CD4-positive, alpha-beta T cell (primary cell): ENCODE measurements at places on chromosomes 16 and 17. TPM values are rescaled to one million over a fixed set of nuclear protein-coding genes. Genes with fewer than 3 reads are reported as not detected.
A peak's percentile ranks its signal among the peaks of the same experiment; 100 is the strongest.

DNA sequence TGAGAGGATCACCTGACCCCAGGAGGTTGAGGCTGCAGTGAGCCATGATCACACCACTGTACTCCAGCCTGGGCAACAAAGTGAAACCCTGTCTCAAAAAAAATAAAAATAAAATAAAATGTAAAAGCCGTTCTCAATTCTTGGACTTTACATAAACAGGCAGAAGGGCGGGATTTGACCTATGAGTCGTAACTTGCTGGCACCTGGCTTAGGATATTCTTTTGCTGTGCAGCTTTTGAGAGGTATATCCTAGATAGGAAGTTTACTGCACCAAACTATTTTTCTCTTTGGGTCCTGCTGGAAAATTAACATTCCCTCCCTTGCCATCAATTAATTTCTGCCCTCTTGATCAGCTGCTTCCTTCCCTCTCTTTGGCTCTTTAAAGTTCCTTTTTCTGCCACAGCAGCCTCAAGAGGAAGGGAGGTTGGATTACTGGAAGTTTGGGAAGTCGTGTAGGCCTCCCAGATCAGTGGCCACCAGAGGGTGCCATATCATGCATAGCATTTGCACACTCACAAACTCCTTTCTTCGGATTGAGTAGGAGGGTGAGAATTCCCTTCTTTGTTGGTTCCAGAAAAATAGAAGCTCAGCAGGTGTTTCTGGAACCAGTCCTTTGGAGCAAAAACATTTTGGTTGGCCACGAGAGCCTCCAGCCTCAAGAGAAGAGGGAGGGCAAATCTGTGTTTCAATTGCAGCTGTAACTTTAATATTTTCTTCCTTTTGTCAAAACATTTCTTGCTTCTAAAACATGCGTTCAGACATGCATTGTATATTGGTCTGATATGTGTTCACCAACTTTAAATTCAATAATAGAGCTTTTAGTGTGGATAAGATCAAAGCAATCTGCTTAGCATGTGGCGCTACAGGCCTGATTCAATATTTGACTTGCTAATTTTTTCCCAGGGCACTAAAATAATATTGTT lies 147.3 kb downstream of the CCDC182 start:
- DNase-seq: peak; percentile 10

DNA sequence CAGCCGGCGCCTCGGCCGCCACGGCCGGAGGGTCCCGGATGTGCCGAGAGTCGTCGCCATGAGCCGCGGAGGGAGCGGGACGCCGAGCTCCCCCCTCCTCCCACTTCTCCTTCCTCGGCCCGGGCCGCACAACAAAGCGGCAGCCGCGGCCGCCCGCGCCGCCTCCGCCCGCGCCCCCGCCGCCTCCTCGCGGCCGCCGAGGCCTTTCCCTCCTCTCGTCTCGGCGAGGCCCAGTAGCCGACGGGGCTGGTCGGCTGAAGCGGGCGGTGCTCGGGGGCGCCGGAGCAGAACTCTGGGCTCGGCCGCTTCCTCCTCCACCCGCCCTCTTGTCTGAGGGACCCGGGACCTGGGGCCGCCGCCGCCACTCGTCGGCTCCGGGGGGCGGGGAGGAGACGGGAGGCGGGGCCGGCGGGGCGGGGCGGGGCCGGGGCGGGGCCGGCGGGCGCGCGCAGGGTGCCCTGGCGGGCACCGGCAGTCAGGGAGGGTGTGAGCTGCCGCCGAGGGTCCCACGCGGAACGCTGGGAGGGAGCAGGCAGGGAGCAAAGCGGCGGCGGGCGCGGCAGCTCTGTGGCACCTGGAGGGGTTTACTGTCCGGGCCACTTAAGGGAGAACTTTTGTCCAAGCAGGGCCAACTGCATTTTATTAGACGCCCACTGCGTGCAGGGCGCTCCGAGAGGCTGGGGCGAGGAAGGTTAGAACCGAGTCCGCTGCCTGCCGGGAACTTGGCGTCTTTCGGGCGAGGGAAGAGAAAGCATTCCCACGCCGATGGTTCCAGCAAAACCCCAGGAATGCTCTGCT lies at the start of gene SMURF2:
TSS of gene SMURF2 (minus strand) at position 332 of the 798 bp plus-strand sequence. CDS start 427 bp downstream, outside the sequence.
- DNase-seq: peak; percentile 75

DNA sequence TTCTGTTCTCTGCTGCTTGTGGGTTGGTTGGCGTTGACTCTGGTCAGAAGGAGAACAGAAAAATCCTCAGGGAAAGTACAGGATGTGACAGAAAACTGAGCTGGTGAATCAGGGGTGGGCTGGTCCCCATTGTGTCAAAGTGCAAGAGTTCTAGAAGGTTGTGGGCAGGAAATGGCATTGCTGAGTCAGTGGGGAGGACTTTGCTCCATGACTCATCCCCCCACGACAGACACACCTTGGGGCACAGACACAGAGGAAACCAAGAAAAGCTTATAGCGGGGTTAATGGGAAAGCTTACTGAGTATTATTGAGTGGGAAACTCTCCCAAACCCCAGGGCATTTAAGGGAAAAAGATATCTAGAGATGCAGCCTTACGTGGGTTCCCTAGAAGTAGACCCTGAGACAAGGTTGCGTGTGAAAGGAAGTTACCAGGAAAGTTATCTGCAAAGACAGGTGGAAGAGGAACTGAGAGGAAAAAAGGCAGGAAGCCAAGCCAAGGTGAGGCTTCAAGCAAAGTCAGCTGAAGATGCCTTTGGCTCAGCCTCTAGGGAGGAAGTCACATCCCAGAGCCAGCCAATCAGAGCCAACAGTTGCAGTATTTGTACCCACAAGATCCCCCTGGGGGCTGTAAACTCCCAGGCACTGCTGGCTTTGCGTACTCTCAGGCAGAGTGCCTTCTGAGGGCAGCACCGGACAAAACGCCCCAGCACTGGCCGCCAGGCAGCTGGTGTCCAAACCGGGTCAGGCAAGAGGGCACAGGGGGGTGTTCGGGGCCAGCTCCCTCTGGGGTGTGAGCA lies 86.4 kb downstream of the FOXL1 start:
- DNase-seq: peak; percentile 14

The KRT34 gene
- not detected for total RNA-seq

DNA sequence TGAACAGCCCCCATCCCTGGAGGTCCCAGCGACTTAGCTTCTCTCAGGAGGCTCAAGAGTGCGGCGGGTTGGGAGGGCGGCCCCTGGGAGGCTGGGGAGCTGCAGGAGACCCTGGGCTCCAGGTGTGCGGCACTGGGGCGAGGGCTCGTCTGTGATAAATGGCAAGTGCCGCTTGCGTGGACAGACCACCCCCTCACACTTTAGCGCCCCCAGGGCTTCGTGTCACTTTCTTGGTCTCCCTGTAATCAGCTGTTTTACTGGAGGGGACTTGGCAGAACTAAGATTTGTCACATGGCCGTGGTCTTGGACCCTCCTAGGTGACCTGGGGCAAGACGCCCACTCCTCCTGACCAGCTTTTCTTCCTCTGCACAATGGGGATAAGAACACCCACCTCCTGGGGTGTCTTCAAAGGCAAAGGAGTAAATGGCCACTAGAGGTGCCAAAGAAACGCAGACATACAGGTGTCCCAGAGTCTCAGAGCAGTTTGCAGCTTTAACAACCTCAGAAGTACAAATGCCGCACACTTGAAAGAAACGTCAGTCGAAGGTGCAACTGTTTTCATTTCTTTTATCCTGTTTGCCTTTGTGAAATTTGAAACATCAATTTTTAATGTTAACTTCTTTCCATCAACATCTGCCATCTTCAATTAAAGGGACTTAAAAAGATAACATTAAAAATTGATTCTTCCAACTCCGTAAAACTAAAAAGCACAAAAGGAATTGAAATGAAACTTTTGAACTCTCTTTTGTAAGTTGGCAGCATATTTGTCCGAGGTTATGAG lies 946 bp downstream of the OSGIN1 start:
- no peak for DNase-seq

GRCh38 chr16:2087748-2088631 lies 40.2 kb downstream of the TSC2 start:
- DNase-seq: no peak

GRCh38 chr17:29158488-29159275 lies 21.5 kb downstream of the MYO18A start:
- DNase-seq: no peak

- no peak for DNase-seq
Measured at GRCh38 chr17:75869282-75870141, 8.9 kb downstream of the TRIM47 start.

DNA sequence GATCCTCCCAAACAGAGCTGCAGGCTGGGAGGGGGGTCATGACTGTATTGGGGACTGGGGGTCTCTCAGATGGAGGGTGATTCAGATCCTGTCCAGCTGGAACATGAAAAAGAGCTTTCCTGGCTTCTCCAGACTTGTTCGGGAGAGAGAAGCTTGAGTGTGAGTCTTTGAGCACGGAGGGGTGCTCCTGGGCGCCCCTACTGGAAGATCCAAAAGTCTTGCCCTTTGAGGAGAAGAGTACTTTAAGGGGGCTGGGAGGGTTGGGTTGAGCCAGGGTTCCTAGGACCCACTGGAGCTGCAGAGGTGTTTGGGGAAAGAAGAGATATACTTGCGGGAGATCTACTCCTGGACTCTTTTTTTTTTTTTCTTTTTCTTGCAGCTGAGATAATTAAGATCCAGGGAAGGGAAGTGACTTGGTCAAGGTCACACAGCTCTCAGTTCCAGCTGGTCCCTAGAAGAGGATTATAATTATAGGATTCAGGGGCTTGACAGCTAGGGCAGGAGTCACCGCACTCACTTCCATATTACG lies 8.4 kb downstream of the RARA start:
- DNase-seq: peak; percentile 46

The IRX5 gene
- total RNA-seq: not detected

GRCh38 chr16:73091174-73091573 lies 43.2 kb upstream of the ZFHX3 start:
- no peak for DNase-seq

GRCh38 chr16:57279780-57280638 lies 4.5 kb downstream of the PLLP start:
- peak; percentile 16 for DNase-seq

GRCh38 chr16:4183237-4184037 lies 58.4 kb downstream of the SRL start:
- DNase-seq: peak; percentile 91

The USH1G gene
- not detected for total RNA-seq

The KRT40 gene
- not detected for total RNA-seq

- no peak for DNase-seq
Measured at GRCh38 chr17:44602970-44603369, 45.7 kb downstream of the FZD2 start.

- DNase-seq: no peak
Measured at GRCh38 chr17:74415608-74416396, 16.1 kb upstream of the GPRC5C start.

The SKAP1 gene
- 95.1 TPM for total RNA-seq

GRCh38 chr17:55421179-55421934 lies at the start of gene MMD:
Gene MMD (minus strand): TSS chr17:55421835. CDS start chr17:55421695, 140 bp downstream.
- peak; percentile 1 for DNase-seq

DNA sequence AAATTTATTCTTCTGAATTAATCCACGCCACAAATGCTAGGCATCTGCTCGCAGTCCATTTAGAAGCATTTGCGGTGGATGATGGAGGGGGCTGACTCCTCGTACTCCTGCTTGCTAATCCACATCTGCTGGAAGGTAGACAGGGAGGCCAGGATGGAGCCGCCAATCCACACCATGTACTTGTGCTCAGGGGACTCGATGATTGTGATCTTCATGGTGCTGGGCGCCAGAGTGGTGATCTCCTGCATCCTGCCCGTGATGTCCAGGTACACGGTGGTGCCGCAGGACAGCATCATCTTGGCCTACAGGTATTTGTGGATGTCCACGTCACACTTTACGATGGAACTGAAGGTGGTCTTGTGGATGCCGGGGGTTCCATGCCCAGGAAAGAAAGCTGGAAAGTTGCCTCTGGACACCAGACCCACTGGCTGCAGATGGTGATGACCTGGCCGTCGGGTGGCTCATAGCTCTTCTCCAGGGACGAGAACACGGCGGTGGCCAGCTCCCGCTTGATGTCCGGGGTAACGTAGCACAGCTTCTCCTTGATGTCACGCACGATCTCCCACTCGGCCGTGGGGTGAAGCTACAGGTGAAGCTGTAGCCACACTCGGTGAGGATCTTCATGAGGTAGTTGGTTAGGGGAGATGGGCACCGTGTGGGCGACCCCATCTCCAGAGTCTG lies 7.5 kb upstream of the HEATR3 start:
- no peak for DNase-seq

GRCh38 chr16:82150549-82150948 lies 19.5 kb downstream of the MPHOSPH6 start:
- DNase-seq: no peak

GRCh38 chr16:26149364-26150190 lies 457.8 kb downstream of the HS3ST4 start:
- no peak for DNase-seq

The UBE2O gene
- 25.1 TPM for total RNA-seq

DNA sequence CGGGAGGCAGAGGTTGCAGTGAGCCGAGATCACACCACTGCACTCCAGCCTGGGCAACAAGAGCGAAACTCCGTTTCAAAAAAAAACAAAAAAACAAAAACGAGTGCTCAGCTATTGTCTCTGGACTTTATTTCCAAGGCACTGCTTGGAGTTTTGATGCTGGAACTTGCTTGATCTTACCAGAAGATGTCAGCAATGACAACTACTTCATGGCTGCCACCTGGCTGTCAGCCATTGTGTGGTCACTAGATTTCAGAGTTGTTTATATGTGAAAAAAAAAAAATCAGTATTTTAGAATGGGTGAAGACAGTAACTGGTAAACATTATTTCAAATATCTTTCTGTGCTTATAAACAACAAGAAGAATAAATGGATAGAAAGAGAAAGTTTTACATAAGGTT lies 26.3 kb upstream of the OR4D1 start:
- DNase-seq: peak; percentile 3

The ABCC11 gene
- total RNA-seq: not detected

DNA sequence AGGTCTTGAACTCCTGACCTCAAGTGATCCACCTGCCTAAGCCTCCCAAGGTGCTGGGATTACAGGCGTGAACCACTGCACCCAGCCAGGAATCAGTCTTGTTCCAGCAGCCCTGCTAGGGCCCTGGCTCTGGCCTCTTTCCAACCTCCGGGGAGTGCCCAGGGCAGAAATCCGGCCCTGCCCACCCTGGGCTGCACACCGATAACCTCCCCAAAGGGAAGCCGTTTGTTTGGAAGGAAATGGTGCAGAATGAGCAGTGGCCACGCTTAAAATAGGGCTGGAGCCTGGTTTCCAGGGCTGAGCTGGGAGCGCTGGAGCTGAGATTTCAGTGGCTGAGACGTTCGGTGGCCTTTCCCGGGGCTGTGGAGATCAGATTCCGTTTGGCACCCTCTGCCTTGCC lies 17.8 kb upstream of the EMP2 start:
- no peak for DNase-seq

- peak; percentile 85 for DNase-seq
Measured at GRCh38 chr16:88785106-88785924, at the start of gene PIEZO1. Gene PIEZO1 (minus strand): TSS chr16:88785220. CDS start chr16:88784964, 256 bp downstream.
